DND-41 (cell line): ENCODE measurements at places on chromosomes 16 and 17.

GRCh38 chr16:51390877-51391276 is 239.8 kb upstream of the SALL1 start:
- no peak overlapping the region for H3K27ac ChIP-seq
- H3K36me3 ChIP-seq = no peaks in the 10 kb centered on the region
- no peak overlapping the region for H3K4me3 ChIP-seq
- no peaks in the 10 kb centered on the region for H3K4me1 ChIP-seq

- no peak for DNase-seq
- H3K4me1 ChIP-seq = no peaks in the 10 kb centered on the region
- no peak overlapping the region for H3K4me3 ChIP-seq
- H3K27ac ChIP-seq = no peak overlapping the region
- H3K36me3 ChIP-seq = no peaks in the 10 kb centered on the region
Measured at GRCh38 chr17:34235389-34236028, 19.6 kb upstream of the CCL2 start.

DNA sequence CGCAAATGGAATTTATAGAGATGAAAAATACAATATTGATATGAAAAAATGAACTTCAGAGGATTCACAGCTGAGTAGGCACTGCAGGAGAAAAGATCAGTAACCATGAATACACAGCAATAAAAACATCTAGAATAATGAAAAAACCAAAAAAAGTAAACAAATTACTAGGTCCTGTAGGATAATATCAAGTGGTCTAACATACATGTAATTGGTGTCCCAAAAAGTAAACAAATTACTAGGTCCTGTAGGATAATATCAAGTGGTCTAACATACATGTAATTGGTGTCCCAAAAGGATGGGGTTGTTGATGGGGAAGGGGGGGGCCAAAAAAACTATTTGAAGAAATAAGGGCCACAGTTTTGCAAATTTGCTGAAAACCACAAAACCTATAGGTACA is 43.4 kb downstream of the ZNF18 start:
- peaks cover 5% of the 10 kb centered on the region for H3K36me3 ChIP-seq
- H3K27me3 ChIP-seq = no peaks in the 10 kb centered on the region
- no peak overlapping the region for H3K27ac ChIP-seq
- H3K4me1 ChIP-seq = no peaks in the 10 kb centered on the region

GRCh38 chr17:80920441-80920840 is 71.2 kb upstream of the CHMP6 start:
- H3K4me1 ChIP-seq = no peaks in the 10 kb centered on the region
- no peak overlapping the region for H3K27ac ChIP-seq
- no peak for DNase-seq
- no peaks in the 10 kb centered on the region for H3K27me3 ChIP-seq

DNA sequence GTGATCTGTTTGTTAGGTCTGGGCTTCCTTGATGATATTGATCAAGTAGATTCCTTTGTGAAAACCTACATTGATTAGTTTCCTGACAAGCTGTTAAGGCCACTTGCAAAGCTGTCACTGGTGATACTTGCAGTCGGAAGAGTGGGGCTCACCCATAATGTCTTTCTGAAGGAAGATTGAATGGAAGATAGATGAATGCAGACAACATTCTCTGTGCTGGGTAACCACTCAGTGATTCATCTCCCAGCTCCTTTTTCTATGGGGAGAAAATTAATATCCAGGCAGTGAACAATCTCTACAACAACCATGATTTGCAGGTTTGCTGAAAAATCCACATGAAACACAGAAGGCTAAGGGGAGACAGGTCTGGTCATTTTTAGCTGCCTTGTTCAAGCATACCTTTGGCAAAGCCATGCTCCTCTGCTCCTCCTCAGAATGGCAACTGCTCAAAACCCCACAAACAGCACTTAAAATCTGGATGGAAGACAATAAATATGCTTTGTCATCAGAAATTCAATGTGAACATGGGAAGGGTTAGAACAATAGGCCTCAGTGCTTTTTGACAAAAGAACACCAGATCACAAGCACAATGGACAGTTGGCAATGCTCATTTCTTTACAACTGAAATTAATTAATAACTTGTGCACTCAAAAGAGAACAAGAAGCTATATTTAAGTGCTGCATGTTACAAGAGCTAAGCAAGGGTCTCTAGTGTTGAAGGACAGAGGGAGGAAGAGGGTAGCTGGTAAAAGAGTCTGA is 495.4 kb downstream of the TOX3 start:
- H3K4me3 ChIP-seq = no peak overlapping the region
- H3K27ac ChIP-seq = no peak overlapping the region
- no peaks in the 10 kb centered on the region for H3K4me1 ChIP-seq
- H3K27me3 ChIP-seq = no peaks in the 10 kb centered on the region
- no peak for DNase-seq
